ENCODE measurements at places on chromosomes 12 and 14.

DNA sequence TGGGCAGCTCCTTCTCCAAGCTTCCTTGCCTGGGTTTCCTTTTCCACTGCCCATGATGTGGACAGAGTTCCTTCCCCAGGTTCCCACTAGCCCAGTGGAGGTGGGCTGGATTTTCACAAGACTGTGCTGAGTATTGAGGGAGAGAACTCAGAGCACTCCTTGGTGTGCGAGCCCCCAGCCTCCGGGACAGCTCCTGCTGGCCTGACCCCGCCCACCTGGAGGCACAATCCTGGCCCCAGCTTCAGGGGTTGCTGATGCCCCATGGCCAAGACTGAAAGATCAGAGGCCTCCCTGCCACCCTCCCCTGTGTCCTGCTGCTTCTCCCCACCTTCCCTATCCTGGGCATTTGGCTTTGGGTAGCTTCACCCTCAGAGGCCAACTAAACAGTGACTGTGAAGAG is 7.7 kb downstream of the KCNH3 start:
- DNase-seq = no peak

GRCh38 chr12:58922849-58923248 is 2.5 kb upstream of the LRIG3 start:
- no peak for DNase-seq

DNA sequence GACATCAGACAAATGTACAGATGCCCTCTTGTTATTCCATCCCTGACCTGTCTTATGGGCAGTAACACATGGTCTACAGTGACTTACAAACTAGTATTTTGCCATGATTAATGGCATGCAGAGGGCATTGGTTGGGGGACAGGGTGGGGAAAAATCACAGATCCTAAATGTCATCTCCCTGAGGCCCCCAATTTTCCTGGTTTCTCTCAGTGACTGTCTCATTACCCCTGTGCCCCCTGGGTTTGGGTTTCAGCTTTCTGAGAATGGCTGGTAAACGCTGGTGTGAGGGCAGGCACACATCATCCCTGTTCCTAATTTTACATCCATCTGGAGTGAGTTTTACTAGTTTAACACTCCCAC is 10.1 kb downstream of the KRT76 start:
- DNase-seq = no peak

DNA sequence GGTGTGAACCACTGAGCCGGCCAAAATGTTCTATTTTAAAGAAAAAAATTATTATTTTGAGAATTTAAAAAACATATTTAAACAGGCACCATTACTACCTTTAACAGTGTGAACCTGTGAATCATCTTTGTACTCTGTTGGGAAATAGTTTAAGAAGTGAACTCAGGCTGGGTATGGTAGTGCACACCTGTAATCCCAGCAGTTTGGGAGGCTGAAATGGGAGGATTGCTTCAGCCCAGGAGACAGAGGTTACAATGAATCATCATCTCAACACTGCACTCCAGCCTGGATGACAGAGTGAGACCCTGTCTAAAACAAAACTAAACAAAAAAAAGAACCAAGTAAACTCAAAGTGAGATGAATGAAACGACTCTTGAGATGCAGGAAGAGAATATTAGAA is 3.1 kb upstream of the WDR89 start:
- no peak for DNase-seq

GRCh38 chr14:61437381-61437780 is 116.0 kb downstream of the PRKCH start:
- DNase-seq = no peak

DNA sequence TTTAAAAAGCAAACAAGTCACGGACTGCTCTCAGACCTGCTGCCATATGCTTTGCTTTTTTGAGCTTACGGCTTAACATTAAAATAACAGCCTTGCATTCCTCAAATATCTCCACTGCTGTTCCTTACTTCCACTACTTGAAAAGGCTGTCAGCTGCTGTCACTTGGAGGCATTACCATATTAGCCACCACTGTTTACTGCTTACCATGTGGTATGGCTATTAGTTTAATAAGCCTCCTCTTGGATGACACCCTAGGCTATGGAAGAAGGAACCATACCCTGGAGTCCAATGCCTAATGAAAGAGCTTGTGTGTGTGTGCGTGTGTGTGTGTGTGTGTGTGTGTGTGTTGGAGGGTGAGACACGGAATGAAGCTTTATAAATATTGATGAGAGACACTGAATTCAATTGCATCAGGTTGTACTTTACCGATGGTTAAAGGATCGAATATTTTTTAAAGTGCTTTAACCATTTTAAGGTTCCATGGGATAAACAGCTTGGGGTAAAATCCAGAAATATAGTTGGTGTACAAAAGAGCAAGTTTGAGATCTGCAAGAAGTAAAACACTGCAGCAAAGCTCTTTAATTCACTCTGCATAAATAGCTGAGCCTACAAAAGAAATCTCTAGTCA is 174.5 kb downstream of the TTC7B start:
- no peak for DNase-seq

DNA sequence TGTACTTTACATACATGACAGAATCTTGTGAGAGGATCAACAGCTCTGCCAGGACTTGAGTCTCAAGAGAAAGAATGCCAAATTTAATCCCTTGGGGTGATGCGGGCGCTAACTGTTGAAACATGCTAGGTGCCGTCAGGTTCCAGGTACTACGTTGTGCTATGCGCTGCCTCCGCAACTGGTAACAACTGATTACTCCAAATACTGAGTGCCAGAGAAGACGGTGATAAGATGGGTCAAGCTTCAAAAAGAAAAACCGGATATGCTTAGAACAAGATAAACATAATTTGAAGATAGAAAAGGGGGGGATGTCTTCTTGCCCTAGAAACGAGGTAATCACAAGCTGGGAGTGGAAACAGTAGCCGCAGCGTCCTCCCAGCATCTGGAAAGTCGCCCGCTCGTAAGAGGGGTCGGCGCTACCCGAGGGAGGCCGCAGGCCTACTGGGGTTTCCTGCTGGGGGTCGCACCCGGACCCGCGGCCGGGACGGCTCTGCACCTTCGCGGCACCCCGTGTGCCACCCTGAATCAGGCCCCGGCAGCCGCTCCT is 678 bp downstream of the ZBTB25 start:
- no peak for DNase-seq

DNA sequence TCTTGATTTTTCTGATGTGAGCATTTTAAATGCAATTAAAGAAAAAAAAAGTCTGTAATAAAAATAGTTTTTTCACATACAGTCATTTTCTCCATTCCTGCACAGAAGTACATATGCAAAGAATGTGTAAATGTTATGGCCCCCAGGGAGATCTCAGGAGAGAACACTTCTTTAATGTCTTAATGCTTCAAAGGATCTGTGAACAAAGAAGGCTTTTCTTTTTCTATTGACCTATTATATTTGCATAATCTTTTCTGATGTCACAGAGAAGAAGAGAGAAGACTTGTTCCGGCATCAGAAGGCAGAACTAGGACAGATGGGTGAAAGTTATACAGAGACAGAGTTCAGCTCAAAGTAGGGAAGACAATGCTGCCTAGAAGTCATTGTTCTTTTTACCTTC is 413.5 kb upstream of the STXBP6 start:
- no peak for DNase-seq

GRCh38 chr12:79402606-79403005 is 288.2 kb downstream of the PAWR start:
- DNase-seq = no peak

- DNase-seq = no peak
Measured at GRCh38 chr14:75147423-75148071, 20.7 kb upstream of the NEK9 start.

GRCh38 chr12:9363145-9363544 is 154.9 kb upstream of the PZP start:
- no peak for DNase-seq

GRCh38 chr12:130017591-130018449 is 114.0 kb upstream of the TMEM132D start:
- DNase-seq = no peak

DNA sequence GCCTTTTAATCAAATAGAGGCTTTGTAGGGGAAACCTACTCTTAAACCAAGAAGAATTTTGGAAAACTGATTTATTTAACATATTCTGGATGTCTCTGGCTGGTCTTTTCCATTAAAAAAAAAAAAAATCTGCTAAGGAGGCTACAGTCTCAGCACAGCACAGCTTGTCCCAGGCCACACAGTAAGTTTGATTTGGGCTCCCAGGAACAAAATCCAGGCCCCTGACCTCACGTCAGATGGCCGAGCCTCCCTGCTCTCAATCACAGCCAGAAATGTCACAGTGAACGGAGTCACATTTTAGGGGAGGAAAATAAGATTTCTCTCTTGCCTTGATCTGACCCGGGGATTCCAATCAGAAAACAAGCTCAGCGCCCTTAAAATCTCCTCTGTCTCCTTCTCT is 72.9 kb upstream of the TBX5 start:
- DNase-seq = no peak

GRCh38 chr12:1611803-1612572 is 17.0 kb upstream of the WNT5B start:
- DNase-seq = no peak

- no peak for DNase-seq
Measured at GRCh38 chr12:2891240-2892053, 756 bp downstream of the TULP3 start.

DNA sequence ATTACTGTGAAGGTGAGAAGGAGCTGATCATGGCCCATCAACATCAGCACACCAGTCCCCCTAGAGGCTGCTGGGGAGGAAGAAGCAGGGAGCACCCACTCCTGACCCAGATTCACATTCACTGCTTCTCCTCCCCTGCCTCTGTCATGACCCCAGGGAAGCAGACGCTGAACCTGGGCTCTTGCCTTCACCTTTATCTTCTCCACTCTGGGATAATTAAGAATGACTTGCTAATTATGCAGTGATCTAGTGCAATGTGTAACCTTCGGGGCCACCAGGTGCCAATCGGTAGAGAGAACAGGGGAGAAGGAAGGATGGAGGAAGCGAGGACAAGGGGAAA is 44.4 kb upstream of the IQSEC3 start:
- no peak for DNase-seq

- DNase-seq = no peak
Measured at GRCh38 chr14:95465358-95465757, 51.1 kb downstream of the SYNE3 start.

GRCh38 chr12:19161216-19161615 is 31.7 kb downstream of the PLEKHA5 start:
- DNase-seq = no peak

DNA sequence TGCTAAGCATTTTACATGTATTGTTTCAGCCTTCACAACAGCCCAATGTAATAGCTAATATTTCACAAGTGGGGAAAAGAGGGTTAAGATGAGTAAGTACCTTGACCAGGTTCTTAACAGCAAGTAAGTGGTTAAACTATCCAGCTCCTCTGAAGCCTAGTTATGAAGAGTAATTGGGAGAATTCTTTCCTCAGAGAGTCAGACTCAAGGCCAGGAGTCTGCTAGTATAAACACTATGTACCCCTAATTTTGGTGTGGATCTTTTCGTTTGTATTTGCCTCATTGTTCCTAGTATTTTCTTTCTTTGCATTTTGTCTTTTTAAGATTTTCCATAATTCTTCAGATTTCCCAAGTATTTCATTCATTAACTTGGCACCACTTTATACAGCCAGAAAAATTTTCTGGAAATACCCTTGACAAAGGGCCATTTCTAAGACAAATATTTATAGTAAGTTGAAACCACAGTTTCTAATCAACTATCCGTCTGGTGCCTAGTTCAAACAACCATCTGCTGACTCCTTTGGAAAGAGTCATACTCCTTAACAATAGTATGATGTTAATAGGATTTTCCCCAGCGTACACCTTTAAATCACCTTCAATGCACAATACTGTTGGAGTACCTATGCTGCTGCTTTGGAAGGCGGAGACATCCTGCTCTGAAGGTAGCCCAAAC is 81.2 kb downstream of the SCAF11 start:
- no peak for DNase-seq

GRCh38 chr12:18457362-18457761 is 196.0 kb downstream of the PIK3C2G start:
- no peak for DNase-seq

- no peak for DNase-seq
Measured at GRCh38 chr12:41302979-41303403, 114.9 kb downstream of the PDZRN4 start.

DNA sequence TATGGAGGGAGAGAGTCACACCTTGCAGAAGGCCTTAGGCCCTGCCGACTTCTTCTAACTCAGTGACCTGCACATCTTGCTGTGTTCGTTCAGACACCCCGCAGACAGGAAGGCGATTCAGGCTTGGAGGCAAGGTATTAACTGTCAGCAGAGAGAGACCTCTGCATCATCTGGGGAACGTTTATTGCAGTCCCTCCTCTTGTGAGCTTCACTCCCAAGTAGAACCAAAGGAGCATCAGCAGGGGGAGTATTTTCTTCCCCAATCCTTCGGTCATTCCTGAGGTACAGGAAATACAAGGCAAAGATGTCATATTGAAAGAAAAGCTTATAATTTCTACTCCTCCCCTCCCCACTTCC is 217.9 kb downstream of the CRADD start:
- no peak for DNase-seq

GRCh38 chr12:18250313-18250916 is 10.9 kb upstream of the PIK3C2G start:
- peak; percentile 15 for DNase-seq

- no peak for DNase-seq
Measured at GRCh38 chr12:14326699-14327098, 38.8 kb upstream of the ATF7IP start.

GRCh38 chr14:31106768-31107167 is 80.6 kb upstream of the STRN3 start:
- no peak for DNase-seq

DNA sequence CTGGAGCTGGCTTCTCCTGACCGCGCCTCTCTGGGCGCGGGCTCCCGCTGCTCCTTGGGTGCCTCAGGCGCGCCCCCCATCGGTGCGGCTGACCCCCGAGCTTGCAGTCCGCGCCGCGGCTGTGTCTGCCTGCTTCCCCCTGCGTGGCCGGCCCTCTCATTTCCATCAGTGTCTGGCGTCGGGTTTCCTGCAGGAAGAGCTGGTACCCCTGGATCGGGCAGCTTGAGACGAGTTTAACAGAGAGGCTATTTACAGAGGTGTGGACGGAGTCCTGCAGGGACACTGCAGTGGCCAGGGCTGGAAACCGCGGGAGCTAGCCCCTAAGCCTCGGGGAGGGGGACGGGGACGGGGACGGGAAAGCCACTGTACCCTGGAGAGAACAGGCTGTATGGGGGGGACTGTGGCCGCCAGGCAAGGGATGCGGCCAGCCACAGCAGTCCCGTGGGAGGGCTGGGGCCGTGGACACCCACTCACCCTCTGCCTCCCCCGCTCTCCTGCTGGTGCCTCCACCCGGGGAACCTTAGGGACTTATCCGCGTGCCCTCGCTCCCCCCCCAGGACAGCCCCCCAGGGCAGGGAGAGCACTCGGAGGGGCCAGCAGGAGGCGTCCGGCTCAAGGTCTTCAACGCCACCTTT is 3.7 kb upstream of the CACNA2D4 start:
- no peak for DNase-seq

- DNase-seq = no peak
Measured at GRCh38 chr12:58313091-58313855, 371.9 kb downstream of the ATP23 start.

DNA sequence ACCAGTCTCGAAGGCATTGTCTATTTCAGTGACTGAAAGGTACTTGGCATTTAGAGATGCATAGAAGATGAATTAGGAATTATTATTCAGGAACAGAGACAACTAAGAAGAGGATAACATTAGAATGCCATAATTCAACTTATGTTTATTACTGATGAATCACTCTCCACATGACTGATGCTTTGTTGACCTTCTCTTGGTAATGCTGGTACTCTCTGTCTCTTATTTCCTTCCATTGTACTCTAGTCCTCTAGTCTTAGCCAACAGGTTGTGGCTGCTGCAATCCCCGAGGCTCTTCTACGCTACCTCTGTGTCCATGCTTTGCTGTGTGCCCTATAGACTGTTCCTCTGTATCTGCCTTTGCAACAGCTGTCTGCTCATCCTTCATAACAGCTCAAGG is 652.9 kb downstream of the NRXN3 start:
- DNase-seq = no peak
